Caco-2 (cell line): ENCODE measurements at places on chromosomes 2 and 18. TPM values are rescaled to one million over a fixed set of nuclear protein-coding genes. Genes with fewer than 3 reads are reported as not detected.
A peak's percentile ranks its signal among the peaks of the same experiment; 100 is the strongest.

The TIGD1 gene
- 4.4 TPM in 2 replicates for total RNA-seq

GRCh38 chr2:200161458-200161857 lies 145.0 kb upstream of the SPATS2L start:
- no peak for DNase-seq

The VIT gene
- total RNA-seq, result 0.51 and 1.2 TPM in 2 replicates

DNA sequence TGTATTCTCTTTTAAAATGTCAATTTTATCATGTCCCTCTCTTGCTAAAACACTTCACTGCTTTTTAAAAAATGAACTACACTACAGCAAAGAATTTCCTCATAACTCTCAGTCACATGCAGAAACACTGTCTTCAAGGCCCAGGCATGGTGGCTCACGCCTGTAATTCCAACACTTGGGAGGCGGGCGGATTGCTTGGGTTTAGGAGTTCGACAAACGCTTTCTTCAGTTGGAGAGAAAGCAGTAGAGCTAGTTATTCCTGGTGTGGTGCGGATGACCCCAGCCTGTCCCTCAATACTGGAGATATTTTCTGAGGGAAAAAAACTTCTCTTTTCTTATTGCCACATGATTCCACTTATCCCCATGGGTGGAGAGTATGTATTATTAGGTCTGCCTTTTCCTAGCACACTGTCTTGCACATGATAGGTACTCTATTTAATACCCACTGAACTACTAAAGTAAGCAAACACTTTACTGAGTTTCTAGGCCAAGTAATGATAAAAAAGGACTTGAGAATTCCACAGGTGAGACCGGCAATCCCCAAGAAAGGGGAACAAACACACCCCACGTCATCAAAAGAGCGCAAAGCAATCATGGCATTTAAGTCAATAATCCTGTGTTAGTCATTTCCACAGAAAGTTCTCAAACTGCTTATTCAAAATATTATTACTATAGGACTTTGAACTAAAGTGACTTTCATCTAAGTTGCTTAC lies 77.1 kb downstream of the SPIRE1 start:
- no peak for DNase-seq

DNA sequence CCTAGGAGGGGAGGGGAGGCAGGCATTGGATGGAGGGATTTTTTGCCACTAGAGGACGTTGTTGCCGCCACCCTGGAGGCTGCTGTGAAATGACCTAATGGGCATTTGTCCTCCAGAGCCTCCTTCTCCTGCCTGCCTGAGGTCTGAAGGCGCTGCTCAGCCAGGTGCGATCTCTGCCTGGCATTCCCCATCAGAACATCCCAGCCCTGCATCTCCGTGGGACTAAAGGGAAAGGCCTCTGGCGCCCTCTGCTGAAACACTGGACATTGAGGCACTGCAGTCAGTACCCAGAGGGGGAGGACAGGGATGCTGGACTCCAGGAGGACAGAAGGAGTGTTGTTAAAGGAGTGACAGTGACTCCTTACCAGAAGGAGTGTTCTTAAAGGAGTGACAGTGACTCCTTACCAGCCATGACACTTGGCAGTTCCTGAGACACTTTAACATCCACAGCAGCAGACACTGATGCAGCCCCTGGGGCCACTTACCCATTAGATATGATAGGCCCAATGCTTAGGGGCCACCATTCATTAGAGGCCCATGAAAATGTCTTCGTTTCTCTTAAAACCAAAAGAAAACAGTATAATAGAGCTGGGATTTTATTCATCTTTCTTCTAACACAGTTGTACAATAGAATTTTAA lies 17.0 kb downstream of the THNSL2 start:
- peak; percentile 83 for DNase-seq

GRCh38 chr2:70898363-70899240 lies 37.1 kb upstream of the ATP6V1B1 start:
- DNase-seq, result no peak

- no peak for DNase-seq
Measured at GRCh38 chr2:213265679-213266078, 18.6 kb upstream of the SPAG16 start.

DNA sequence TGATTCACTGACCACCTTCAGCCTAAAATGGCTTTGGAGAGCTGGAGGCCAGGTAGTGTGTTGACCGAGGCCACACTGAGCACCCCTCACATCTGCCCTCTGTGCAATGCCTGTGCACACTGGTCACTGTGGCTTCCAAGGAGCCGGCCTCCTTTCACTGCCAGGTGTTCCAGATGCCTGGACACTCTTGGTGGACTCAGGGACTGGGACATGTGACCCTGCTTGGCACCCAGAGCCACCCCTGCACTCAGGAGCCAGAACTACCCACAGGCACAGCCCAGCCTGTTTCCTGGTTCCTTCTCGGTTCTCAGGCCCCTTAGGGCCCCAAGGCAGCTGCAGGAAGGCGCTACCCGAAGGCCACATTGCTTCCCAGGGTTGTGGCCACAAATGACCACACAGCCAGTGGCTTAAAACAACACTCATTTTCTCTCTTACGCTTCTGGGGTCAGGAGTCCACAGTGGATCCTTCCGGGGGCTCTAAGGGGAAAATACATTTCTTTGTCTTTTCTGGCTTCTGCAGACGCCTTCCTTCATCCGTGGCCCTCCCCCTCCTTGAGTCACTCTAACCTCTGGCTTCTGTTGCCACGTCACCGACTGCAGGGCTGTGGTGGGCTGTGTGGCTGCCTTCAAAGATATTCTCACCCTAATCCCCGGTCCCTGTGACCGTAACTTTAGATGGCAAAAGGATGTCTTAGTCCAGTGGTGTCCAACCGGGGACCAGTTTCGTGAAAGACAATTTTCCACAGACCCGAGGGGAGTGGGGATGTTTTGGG lies 78.6 kb downstream of the ASB1 start:
- DNase-seq, result no peak

The G6PC2 gene
- total RNA-seq, result not detected in 2 replicates

GRCh38 chr18:58726671-58727070 lies 55.4 kb downstream of the MALT1 start:
- DNase-seq, result no peak

- DNase-seq, result peak; percentile 91
Measured at GRCh38 chr18:9474108-9474982, 968 bp upstream of the RALBP1 start.

The GAD1 gene
- total RNA-seq, result 14.7 and 18.5 TPM in 2 replicates

The LHCGR gene
- total RNA-seq, result not detected in 2 replicates

- DNase-seq, result no peak
Measured at GRCh38 chr2:171979103-171979502, 20.6 kb upstream of the METAP1D start.

DNA sequence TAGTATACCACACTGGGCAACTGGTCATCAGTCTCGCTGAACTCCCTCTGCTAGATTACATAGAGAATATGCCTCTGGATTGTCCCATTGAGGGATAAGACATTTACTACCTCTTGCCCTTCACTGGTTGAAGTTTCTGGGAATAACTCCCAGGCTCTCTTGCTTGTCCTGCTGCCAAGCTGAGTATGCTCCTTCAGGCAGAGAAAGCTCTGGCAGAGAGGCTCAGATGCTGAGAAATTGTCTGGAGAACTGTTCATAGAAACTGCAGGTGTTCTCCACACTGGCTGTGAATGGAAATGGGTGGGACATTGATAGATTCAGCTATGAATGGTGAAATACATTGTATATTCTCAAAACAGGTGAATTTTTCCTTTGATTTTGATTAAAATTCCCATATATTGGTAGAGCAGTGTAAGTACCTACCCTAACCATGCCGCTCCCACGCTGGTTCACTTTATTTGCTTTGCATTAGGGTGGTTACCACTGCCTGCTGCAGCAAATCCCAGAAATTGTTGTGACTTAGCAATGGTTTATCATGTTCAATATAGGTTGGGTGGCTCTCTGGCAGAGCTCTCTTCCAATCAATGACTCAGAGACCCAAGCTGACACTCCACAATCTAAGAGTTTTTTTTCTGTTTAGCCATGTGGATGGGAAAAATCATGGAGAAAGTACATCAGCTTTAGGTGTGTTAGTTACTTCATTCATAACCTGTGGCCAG lies 36.7 kb downstream of the FAM117B start:
- no peak for DNase-seq

The SLC5A7 gene
- total RNA-seq, result not detected in 2 replicates

GRCh38 chr18:36518839-36519238 lies 221.3 kb downstream of the FHOD3 start:
- DNase-seq, result no peak

DNA sequence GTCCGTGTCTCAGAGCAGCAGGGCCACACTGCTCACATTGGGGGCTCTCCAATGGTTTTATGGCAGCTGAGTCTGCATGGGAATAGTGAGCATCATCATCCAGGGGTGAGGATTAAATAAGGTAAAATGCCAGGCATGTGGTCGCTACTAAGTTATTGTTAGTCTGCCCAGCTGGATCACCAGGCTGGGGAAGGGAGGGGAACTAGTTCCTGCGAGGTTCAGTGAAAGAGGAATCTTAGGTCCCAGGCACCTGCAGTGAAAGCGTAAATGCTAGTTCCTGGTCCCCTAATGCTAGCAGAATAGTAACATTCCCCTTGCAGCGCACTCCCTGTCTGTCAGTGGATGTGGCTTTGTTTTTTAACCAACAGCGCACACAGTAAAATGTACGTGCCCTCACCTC lies 60.1 kb downstream of the ARHGEF4 start:
- DNase-seq, result no peak

GRCh38 chr2:126730655-126731054 lies 74.7 kb downstream of the GYPC start:
- no peak for DNase-seq
